Naive B cell (primary cell): ENCODE measurements at places on chromosomes 6 and 20. TPM values are rescaled to one million over a fixed set of nuclear protein-coding genes. Genes with fewer than 3 reads are reported as not detected.

Gene LY6G6C
- not detected for polyA plus RNA-seq

GRCh38 chr20:50704971-50705370 lies 13.6 kb upstream of the RIPOR3 start:
- no peak for DNase-seq

DNA sequence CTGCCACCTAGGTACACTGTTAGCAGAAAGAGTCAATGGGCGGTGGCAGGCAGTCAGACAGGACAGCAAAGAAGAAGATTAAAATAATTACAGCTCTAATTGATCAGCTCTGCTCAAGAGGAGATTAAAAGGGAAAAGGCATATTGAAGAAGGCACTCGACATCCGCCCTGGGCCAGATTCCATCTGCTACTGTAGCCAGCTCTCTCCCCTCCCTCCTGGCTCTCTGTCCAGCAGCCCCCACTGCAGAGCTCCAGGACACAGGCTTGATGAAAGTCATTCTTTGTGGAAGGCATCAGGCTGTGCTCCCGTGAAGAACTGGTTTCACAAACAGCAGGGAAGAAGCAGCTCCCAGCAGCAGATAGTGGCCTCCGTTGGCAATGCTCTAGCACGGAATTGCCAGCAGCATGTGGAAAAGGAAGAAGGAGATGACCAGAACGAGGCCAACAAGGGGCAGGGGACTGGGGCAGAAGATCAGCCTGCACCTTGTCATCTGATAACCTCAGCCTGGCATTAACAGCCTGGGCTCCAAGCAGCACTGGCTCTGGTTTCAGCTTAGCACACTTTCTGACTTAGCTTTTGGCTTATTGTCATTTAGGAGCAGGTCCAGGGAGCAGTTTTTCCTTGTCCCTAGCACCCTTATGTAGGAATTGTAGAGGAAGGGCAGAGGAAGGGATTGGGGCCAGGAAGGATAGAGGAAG lies 465.9 kb downstream of the KIF16B start:
- DNase-seq, result no peak

DNA sequence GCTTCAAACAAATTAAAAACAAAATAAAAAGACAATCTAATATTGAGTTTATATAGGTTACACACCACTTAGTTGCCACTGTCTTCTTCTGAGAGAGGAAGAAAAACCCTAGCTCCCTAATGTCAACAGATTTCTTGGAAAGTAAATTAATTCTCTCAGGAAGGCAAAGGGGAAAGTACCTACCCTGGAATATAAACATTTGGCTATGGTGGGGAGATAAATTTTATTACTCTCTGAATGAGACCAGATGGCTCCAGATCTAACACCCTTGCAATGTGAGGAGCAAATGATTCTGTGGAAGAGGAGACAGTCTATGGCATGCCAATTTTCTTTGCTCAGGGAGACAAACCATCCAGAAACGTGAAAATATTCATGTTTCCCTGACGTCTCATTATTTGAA lies 4.3 kb upstream of the IL20RA start:
- no peak for DNase-seq

- no peak for DNase-seq
These were observed 30.5 kb downstream of the C6orf15 start for GRCh38 chr6:31081872-31082271.

GRCh38 chr20:49346682-49347081 lies 68.8 kb upstream of the ZNFX1 start:
- no peak for DNase-seq

GRCh38 chr6:139514819-139515218 lies 140.4 kb upstream of the CITED2 start:
- DNase-seq, result no peak

- DNase-seq, result no peak
These were observed 84.5 kb upstream of the RALGAPA2 start for GRCh38 chr20:20796766-20797440.

GRCh38 chr20:50711113-50711825 lies 19.9 kb upstream of the RIPOR3 start:
- no peak for DNase-seq

- no peak for DNase-seq
These were observed 26.6 kb upstream of the EDN3 start for GRCh38 chr20:59273739-59274357.
